SJSA1 (cell line): ENCODE measurements at places on chromosomes 13 and 19.

DNA sequence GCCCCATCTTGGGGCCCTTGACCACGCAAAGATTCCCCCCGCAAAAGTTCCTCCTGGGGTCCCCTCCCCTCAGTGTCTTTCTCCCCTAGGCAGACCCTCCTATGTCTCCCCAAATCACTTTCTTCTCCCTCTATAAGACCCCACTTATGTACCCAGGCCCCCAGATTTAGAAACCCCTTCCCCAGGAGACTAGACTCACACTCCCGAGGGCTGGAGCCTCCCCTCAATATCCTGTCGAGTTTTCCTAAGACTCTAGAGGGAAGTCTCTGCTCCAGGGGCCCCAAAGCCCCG, 1.4 kb downstream of the SLC1A5 start:
- no peak for DNase-seq

GRCh38 chr13:107976628-107977027, 238.7 kb downstream of the LIG4 start:
- no peak for DNase-seq

GRCh38 chr19:5578097-5578846, 10.5 kb upstream of the TINCR start:
- peak; percentile 47 for DNase-seq

- DNase-seq: peak; percentile 94
Measured at GRCh38 chr13:108915634-108916512, 286.5 kb downstream of the MYO16 start.

DNA sequence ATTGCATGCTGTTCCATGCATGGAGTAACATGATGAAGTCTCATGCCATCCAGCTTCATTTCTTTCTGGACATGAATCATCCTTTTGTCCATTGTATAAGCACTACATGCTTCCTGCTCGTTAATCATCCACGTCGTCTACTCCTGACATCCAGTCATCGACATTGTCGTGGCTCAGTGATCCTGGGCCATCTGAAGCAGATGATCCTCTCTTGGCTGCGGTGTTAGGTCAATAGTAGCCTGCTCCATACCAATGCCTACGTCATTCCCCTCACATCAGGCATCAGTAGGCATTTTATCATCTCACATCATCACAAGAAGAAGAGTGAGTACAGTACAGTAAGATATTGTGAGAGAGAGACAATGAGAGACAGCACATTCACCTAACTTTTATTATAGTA, 7.9 kb upstream of the MYO16 start:
- no peak for DNase-seq

- DNase-seq: no peak
Measured at GRCh38 chr19:55273978-55274707, 5.8 kb downstream of the HSPBP1 start.

GRCh38 chr13:45365558-45365885, 24.5 kb upstream of the TPT1 start:
- no peak for DNase-seq

GRCh38 chr13:98549728-98550317, 27.1 kb downstream of the STK24 start:
- no peak for DNase-seq

DNA sequence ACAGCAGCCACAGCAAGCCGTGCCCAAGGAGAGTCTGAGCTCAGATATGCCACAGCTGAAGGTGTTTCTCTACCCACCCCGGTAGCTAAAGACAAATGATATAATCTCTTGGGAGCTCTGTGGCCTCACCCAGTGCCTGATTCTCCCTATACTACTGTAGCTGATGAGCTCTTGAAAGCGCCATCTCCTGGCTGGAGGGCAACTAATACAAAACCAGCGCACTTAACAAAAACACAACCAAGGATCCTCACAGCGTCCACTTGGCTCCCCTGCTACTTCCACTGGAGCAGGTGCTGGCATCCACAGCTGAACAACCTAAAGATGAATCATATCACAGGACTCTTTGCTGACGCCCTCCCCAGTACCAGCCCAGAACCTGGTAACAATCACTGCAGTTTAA, 1212.0 kb downstream of the PCDH17 start:
- no peak for DNase-seq
